ENCODE measurements at places on chromosomes 4 and X.
A peak's percentile ranks its signal among the peaks of the same experiment; 100 is the strongest.

GRCh38 chrX:136047969-136048368, 62.7 kb downstream of the SLC9A6 start:
- DNase-seq, result no peak

DNA sequence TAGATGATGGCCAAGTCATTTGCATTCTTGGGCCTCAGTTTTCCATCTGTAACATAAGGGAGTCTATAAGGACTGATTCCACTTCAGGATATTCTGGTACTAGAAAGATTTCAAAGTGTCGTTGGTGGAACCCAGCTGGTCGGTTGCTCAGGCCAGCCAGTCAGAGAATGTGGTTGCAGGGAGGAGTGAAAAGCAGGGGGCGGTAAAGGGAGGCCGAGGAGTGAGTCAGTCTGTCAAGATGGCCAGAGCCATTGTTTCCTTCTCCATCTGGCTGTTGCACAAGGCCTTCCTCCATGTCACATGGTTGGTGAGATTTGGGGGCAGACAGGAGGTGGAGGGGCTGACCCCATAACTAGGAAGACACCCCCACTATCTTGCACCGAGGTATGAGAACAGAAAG, 38.2 kb downstream of the STARD8 start:
- DNase-seq, result no peak

- DNase-seq, result no peak
Measured at GRCh38 chrX:10110316-10110935, 46.3 kb upstream of the CLCN4 start.

- peak; percentile 43 for DNase-seq
Measured at GRCh38 chr4:26873391-26874026, 12.9 kb downstream of the STIM2 start.

DNA sequence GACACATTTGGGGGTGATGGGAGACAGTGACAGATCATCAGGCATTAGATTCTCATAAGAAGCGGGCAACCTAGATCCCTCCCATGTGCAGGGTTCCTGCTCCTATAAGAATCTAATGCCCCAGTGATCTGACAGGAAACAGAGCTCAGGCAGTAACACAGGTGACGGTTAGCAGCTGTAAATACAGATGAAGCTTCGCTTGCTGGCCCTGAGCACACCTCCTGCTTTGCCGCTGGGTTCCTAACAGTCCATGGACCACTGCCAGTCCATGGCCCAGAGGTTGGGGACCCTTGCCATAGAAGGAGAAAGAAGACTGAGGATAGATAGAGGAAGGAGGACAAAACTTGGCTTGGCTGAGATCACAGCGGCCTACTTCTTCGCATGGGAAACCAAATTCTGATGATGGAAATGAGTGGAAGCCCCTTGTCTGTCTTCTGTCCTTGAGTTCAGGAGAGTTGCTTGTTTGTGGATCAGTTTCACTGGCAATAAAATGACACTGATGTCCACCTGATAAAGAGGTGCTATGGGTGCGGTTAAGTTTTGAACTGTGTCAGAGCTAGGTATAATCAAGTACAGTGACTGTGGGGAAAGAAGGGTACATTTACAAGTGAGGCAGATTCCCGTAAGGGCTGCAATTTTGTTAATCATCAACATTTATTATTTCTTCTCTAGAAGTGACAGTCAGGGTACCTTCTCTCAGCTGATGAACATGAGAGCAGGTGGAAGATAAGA, 1.7 kb upstream of the TIFA start:
- DNase-seq, result peak; percentile 24

GRCh38 chr4:94332983-94333590, 9.5 kb downstream of the HPGDS start:
- no peak for DNase-seq

DNA sequence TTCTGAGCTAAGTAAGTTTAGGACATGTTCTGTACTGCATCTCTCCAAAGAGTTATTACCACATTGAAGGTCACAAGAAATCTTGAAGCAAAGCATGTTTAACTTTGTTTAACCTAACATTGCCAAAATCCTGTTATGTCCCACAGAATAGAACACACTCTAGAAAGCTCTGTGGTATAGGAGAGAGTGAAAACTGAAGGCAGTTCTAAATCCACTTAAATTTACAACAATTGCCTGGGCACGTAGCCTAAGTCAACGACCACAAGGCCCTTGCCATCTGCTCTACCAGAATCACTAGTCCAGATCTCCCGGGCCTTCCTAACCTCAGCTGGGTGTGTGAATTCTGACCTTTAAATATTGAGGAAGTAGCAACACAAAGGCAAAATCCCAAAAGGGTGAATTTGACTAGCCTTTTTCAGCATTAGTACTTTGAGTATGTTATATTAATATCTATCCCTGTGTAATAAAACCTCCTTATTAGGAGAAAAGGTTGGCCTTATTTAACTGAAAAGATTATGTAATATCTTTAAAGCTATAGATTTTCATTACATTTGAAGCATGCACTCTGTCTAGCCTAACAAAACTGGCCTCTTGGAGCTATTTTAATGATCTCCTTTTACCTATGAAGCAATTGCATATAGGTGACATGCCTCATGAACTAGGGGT, 4.5 kb upstream of the MAML3 start:
- DNase-seq, result no peak

GRCh38 chr4:137274404-137274803, 257.9 kb downstream of the PCDH18 start:
- DNase-seq, result no peak

DNA sequence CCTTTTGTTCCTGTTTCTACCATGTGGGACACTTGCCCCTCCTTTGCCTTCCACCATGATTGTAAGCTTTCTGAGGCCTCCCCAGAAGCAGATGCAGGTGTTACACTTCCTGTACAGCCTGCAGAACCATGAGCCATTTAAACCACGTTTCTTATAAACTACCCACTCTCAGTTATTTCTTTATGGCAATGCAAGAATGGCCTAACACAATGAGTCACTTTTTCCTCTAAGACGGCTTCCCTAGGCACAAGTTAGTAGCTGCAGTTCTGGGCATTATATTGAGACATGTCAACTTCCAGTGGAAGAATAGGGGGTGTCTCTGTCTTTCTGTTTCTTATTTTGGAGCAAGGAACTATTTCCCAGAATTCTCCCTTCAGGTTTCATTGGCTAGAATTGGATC, 32.9 kb upstream of the DIPK2B start:
- no peak for DNase-seq
